ENCODE measurements at places on chromosomes 1 and 21.

DNA sequence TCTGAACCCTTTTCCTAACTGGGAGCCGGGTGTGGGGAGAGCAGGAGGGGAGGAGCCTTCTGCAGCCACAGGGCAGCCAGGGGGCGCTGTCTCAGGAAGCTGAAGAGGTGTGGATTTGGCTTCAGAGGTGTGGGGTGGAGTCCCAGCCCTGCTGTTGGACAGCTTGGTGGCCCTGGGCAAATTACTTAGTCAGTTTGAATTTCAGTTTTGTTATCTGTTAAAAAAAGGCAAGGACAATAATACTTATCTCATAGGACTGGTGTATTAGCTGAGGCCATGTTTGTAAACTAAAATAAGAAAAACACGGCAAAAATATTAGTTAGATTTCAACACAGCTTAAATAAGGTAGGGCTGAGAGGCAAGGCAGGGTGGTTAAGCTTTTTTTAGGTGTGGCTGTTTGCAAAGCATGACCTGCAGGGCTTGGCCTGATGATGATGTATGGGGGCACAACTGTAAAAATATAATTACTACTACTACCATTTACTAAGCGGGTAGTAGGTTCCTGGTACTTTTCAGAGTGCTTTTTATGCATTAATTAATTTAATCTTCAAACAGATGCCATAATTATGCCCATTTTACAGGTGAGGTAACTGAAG lies 111.8 kb downstream of the PLXNA2 start:
- peak; percentile 97 for DNase-seq

- DNase-seq, result no peak
Observed at GRCh38 chr1:182739545-182739944, 50.0 kb upstream of the NPL start.

GRCh38 chr21:45021428-45022347 lies 52.7 kb upstream of the ADARB1 start:
- DNase-seq, result no peak

GRCh38 chr1:53643041-53643880 lies 95.7 kb downstream of the GLIS1 start:
- no peak for DNase-seq

DNA sequence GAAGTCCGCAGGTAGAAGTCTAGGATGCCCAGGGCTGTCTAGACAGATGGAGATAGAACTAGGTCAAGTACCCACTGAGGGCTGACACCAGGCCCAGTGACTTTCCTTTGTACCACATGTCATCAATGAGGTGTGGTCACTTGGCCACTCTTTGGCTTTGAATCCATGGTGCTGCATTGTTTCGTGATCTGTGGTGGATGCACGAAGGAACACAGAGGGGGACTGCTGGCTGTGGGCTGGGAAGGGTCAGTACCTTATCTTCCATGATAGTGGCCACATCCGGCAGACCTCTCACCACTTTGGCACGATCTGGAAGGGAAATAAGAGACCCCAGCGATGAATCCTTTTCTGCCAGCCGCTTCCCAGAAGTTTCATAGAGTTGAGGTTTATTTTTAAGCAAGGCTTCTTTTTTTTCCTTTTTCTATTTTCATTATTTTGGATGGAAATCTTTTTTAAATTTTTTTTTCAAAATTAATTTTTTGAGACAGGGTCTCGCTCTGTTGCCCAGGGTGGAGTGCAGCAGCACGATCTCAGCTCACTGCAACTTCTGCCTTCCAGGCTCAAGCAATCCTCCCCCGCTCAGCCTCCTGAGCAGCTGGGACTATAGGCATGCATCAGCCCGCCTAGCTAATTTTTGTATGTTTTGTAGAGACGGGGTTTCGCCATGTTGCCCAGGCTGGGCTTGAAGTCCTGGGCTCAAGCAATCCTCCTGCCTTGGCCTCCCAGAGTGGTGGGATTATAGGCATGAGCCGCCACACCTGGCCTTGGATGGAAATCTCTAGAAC lies 53.1 kb downstream of the MYOM3 start:
- no peak for DNase-seq

DNA sequence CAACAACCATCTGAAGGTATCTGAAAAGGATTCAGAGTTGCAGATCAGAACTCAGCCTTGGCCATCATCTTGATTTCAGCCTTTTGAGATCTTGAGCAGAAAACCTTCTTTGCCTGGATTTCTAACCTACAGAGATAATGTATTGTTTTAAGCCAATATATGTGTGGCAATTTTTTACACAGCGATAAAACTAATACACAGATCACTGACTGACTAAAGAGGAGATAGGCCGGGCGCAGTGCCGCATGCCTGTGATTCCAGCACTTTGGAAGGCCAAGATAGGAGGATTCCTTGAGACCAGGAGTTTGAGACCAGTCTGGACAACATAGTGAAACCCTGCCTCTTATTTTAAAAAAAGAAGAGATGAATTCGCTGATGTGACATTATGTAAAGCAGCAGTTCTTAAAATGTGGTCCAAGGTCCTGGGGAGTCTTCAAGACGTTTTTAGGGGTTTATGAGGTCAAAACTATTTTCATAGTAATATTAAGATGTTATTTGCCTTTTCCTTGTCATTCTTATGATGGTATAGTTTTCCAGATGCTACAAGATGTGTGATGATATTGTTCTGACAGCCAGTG lies 50.1 kb upstream of the CNN3 start:
- DNase-seq, result no peak

- no peak for DNase-seq
Observed at GRCh38 chr1:160161965-160162705, 10.7 kb downstream of the ATP1A4 start.

DNA sequence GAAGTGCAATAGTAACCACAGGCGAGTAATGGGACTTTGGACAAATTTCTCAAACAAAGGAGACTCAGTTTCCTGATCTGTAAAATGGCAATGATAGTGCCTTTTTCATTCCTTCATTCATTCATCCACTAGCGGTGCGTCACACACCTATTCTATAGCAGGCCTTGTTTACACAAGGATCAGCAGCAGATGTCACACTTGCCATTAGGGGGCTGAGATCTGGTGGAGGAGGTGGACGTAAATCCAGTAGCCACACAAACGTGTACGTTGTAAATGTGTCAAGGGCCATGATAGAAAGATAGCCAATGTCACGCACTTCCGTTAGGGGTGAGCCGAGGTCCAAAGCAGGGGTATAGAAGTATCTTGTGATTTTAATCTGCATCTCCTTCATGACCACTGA lies 34.2 kb downstream of the SERINC2 start:
- DNase-seq, result no peak

DNA sequence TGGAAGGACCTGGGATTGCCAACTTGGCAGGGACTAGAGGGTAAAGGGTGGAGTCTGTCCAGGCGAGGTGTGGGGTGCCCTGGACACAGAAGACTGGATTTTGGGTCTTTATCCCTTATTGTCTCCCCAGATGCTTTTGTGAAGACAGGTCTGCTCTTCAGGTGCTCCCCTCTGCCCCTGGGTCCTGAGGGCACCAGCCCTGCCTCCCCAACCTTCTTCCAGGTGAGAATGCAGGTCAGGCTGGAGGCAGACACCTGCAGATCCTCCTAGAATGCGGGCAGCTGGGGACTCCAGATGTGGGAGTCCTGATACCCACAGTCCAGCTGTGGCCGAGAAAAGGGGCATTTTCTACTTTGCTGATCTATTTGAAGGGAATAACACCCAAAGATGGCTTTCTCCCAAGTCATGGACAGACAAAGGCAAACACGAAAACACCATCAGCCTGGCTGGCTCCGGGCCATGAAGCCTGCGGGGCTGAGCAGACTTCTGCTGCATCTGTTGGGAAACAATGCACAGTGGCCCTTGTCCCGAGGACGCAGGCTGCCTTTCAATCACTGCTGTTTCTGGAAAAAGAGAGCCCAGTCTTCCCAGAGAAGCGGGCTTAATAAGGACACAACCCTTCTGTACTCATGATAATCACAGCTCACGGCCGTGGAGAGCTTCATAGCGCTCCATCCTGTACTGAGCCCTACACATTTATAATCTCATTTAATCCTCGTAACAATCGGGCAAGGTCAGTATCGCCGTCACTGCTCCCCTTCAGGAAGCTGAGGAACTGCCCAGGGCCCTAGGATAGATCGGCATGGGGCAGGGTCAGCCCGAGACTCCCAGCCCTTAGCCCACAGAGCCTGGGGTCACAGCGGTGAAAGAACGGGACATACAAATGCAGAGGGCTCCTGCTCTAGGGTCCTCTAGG lies 62.0 kb upstream of the ABCG1 start:
- no peak for DNase-seq

DNA sequence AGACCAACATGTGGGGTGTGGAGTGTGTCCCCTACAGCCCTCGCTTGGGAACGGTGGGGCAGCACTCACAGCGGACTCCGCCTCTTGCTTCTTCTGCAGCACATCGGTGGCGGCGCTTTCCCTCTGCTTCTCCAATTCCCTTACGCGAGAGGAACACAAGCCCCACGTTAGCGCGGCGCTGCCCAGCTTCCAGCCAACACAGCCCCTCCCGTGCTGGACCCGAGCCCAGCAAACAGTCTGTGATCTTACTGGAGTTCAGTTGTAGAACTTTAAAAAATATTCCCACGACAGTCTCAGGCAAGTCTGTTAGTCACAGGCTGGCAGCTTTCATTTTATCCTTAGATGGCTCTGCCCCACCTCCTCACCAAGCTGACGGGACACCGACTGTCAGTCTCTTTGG lies 13.6 kb downstream of the THAP3 start:
- no peak for DNase-seq

DNA sequence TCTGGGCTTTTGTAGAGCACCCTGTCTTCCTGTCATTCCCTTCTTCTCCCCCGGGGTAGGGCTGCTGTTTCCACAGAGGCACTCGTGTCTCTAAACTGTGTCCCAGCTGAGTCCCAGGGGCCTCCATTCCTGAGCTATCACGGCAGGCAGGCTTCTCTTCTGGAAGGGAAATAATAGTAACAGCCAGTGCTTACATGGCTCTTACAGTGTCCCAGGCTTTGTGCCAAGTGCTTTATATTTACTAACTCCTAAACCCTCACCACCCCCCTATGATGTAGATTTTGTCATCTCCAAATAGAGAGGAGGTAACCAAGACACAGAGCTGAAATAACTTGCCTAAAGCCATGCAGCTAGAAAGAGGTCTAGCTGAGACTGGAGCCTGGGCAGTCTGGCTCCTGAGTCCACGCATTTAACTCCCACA lies 1.4 kb upstream of the CELF3 start:
- DNase-seq, result no peak

DNA sequence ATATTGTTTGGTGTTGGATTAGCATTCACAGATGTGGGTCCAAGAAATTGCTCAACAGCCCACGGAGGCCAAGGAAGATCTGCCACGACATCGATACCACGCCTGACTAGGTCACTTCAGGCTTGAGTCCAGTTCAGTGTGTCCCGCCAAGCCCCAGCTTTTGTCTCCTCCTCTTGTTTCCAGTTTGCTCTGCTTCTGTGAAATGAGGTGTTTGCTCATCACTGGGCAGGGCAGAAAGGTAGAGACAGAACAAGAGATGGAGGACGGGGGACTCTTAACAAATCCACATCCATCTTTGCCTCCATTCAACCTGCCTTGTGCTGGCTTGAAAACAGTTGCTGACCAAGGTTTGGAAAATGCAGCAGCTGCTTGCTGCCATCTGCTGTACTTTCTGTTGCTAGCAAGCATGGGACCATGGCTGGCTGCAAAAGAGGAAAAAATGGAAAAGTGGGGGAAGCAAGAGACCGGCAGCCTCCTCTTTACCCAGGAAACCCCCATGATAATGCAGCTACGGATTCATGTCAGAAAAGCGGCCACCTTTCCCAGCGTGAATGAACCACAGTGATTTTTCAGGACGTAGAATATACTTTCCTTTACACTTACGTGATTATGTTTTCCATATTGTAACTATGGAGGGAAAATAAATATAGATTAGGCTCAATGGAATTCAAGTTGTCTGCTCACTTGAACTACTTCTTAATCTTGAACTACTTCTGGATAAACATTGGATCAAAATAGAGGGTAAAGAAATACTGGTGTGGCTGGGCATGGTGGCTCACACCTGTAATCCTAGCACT lies 80.2 kb upstream of the GREM2 start:
- peak; percentile 38 for DNase-seq

DNA sequence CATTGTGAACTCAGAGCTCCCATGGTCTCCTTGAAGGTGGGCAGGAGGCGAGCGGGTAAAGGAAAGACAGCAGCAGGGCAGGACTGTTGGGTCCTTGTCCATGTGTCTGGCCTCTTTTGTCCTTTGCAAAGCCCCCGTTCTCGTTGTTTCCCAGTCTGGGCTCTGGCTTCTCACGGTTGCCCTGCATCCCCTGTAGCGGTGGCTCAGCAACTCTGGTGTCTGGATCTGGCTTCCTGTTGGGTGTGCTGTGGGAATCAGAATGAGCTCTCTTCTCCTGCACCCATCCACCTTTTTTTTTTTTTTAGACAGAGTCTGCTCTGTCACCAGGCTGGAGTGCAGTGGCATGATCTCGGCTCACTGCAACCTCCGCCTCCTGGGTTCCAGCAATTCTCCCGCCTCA lies 11.1 kb downstream of the H6PD start:
- DNase-seq, result no peak

DNA sequence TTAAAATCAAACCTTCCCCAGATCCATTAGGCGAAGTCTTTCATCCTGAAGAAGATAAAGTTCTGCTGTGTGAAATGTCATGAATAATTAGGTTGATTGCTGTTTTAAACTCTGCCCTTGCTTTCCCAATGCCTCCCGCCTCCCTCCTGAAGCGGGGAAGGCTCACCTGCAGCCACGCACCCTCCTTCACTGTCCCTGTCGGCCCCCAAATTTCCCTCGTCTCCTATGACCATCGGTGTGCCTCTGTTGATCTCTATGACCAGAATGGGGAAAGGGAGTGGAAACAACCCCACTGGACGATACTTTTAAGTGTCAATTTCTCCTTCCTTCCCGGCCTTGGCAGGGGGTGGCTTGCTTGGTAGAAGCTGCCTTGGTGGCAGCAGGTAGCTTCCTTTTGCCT lies 35.1 kb downstream of the LHX4 start:
- no peak for DNase-seq

GRCh38 chr1:42043182-42043581 lies 110.0 kb upstream of the GUCA2B start:
- DNase-seq, result no peak

DNA sequence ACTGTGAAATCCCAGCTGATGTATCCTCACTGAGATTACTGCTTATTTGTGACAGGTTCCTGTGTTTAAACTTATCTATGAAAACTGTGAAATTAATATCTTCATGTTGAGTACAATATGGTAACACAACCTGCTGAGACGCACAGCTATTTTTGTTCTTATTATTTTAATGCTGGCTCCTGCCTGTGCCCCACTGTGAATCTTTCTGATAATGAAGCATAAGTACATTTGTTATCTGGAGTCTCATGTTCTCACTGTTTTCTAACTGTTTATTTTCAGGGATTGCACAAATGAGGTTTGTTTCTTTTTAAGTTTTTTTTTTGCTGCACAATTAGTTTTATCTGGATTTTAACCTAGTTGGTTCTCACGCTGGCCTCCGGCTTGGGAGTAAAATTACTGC lies 39.9 kb upstream of the IFNAR2 start:
- DNase-seq, result no peak

All from Calu3 (cell line).